ENCODE measurements at places on chromosomes 6 and 20. TPM values are rescaled to one million over a fixed set of nuclear protein-coding genes. Genes with fewer than 3 reads are reported as not detected.

- DNase-seq, result no peak
- H3K4me3 ChIP-seq, result peak overlapping the region; percentile 97
- peaks cover 4% of the 10 kb centered on the region for H3K27me3 ChIP-seq
- H3K4me1 ChIP-seq, result no peaks in the 10 kb centered on the region
These were observed 8.3 kb downstream of the BAK1 start for GRCh38 chr6:33571637-33572316.

The BPI gene
- not detected for total RNA-seq

GRCh38 chr20:62367633-62368391 is 700 bp upstream of the LAMA5 start:
- peaks cover 1% of the 10 kb centered on the region for H3K36me3 ChIP-seq
- peaks cover 5% of the 10 kb centered on the region for H3K4me1 ChIP-seq
- H3K4me3 ChIP-seq, result peak overlapping the region; percentile 69
- peak; percentile 77 for DNase-seq

GRCh38 chr20:54044156-54044555 is 26.2 kb downstream of the BCAS1 start:
- H3K4me3 ChIP-seq, result no peak overlapping the region
- DNase-seq, result no peak
- no peaks in the 10 kb centered on the region for H3K4me1 ChIP-seq
- H3K36me3 ChIP-seq, result peaks cover 4% of the 10 kb centered on the region

DNA sequence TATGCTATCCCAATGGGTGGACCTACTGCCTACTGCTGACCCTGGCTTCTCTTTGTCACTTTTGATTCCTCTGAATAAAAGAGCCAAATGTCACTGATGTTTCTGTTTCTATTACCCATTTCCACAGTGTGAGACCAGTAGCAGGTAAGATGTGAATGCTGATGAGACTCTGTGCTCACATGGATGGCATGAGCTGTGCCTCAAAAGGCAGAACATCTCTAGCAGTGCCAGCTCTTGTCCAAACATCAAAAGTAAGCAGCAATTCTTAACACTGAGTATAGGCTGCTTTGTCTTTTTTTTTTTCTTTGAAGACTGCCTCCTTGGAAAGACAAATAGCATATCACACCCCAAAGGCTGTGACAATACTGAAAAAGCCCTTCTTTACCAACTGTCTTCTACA is 459.2 kb upstream of the RUNX2 start:
- H3K4me1 ChIP-seq, result peaks cover 1% of the 10 kb centered on the region
- no peak overlapping the region for H3K4me3 ChIP-seq
- H3K36me3 ChIP-seq, result peaks cover 8% of the 10 kb centered on the region
- DNase-seq, result no peak
- H3K27me3 ChIP-seq, result peaks cover 3% of the 10 kb centered on the region
- no peak overlapping the region for H3K27ac ChIP-seq

DNA sequence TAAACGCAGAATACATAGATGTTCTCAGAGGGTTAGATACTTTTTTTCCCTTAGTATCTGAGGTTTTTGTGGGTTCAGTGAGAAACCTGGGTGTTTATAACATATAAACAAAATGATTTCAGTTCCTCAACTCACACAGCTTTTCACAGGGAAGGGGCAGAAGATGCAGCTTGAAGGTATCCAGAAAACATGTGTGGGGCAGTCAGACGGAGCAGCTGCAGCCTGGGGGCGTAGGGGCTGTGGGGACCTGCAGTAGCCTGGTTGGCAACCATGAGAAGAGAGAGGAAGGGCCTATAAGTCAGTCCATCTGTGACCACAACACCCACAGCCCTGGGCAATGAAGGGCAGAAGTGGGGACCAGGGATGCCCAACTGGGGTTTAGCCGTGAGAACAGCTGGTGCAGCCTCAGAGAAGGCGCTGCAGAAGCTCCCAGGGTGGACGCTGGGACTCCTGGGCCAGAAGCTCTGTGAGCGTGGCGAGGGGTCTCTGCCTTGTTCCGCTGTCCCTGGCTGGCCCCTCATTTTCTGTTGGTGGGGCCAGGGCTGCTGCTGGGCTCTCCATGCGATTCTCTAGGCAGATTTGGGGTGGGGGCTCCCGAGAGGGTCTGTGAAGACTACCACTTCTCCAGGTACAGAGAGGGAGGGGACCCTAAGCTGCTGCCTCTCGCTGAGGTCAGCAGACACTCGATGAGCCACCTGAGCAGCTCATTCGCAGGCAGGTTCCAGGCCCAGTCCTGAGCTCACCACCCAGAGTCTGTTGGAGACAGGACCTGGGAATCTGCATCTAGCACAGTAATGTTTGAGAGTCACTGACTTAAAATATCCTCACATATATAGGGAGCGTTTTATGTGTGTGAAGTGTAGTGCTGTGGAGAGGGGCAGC is 181.2 kb downstream of the ZDHHC14 start:
- no peak for DNase-seq
- no peaks in the 10 kb centered on the region for H3K36me3 ChIP-seq
- H3K4me3 ChIP-seq, result no peak overlapping the region
- H3K4me1 ChIP-seq, result peaks cover 3% of the 10 kb centered on the region
- peak overlapping the region; percentile 70 for H3K27ac ChIP-seq

The LY6G6F gene
- not detected for total RNA-seq

DNA sequence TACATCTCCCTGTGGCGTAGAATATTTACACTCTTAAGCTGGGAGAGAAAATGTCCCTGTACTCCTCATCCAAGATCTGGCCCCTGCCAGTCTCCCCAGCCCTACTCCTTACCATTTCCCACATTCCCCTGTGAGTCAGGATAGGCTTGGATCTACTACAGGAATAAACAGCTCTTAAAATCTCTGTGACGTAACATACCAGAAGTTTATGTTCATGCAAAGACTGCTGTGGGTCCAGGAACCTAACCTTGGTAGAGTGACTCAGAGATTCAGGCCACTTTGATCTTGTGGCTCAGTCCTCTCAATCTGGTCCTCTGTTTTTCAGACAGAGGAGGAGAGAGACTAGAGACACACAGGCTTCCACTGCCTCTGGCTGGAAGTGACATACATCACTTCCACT is 38.5 kb upstream of the GPR6 start:
- peaks cover 4% of the 10 kb centered on the region for H3K36me3 ChIP-seq
- H3K27ac ChIP-seq, result no peak overlapping the region
- no peaks in the 10 kb centered on the region for H3K4me1 ChIP-seq
- no peaks in the 10 kb centered on the region for H3K27me3 ChIP-seq
- no peak overlapping the region for H3K4me3 ChIP-seq

DNA sequence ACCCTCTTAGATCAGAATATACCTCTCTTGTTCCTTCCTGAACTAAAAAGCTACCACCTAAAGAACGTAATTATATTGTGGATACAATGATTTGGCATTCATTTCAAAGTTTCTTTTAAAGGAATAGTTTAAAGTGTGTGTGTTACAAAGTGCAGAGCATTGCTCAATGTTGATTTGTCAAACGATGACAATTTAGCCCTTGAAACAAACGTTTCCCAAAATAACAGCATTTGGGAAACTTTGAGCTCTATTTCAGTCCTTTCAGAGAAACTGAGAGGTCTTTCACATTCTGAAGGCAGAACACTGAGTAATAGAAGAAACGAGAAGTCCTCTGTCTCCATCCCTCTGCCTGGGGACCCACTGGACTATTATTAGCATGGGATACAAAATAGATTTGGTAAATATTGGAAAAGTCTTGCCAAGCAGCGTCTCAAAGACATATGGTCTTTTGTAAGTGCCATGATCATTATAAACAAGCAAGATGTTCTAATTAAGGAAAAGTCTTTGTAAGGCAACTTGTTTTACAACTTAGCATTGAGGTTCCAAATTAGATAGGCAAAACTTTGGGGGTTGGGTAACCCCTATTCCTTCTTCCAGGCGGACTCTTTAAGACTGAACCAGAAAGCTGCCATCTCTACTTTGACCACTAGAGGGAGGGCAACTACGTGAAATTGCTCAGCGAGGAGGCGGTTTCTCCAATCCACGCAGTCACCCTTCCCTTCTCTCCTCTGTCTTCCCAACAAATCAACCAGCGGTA is 208.8 kb downstream of the RNF144B start:
- H3K27me3 ChIP-seq, result no peaks in the 10 kb centered on the region
- no peak overlapping the region for H3K4me3 ChIP-seq
- peak; percentile 62 for DNase-seq
- no peaks in the 10 kb centered on the region for H3K36me3 ChIP-seq

DNA sequence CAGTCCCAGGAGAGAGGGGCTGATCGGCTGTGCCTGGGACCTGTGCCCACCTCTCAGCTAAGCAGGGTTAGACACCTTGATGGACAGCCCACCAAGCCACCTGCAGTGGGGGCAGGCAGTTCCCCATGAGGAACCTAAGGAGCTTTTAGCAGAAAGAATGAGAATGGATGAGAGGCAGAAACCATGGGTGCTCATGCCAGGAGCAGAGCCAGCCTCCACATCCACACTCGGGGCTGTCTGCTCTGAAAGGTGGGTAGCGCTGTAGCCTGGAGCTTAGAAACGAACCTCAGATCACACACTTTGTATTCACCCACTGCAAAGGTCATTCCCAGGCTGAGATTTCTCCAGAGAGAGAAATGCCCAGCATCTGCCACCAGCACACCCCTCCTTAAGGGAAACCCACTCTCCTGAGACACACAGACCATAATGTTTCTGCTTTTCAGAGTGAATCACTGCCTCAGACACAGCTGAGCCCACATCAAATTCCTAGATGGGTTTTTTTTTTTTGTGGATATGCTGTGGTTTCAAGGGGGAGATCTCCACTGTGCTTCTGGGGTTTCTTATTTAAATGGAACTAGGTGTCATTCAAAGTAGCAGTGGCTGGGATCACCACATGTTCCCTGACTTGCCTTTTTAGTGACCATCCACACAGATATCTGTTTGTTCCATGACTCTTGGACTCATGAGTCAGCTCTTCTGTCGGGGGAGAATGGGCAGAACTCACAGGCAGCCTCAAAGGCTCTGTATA is 218.9 kb downstream of the EYA2 start:
- no peak for DNase-seq
- H3K27me3 ChIP-seq, result peaks cover 2% of the 10 kb centered on the region
- H3K27ac ChIP-seq, result peak overlapping the region; percentile 66
- peaks cover 14% of the 10 kb centered on the region for H3K36me3 ChIP-seq
- H3K4me3 ChIP-seq, result no peak overlapping the region

The PLN gene
- total RNA-seq, result not detected

The F13A1 gene
- not detected for total RNA-seq

Measured in glutamatergic neuron (in vitro differentiated cells).